Stimulated activated CD8-positive, alpha-beta memory T cell treated with anti-CD3 and anti-CD28 coated beads, Interleukin-4, amount 100 ng/mL, for 4 hours (primary cell): ENCODE measurements at places on chromosomes 3 and 15.

DNA sequence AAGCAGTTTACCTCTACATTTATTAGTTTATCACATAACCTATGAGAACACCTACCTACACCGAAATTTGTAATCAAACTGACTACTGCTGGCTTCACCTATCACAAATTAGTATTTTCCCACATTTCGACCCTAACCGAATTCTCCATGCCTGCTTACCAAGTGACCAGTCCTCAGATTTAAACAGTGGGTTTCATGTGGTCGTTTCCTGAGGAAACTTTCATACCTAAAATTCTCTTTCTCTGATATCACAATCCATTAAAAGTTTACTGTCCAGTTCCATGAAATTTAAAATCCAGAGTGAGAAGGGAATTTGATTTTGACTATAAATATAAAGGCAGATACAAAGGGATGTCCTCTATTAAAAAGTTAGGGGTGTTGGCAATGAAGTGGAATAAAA lies 1.9 kb downstream of the PLOD2 start:
- DNase-seq, result no peak

GRCh38 chr3:53624061-53624857 lies 129.8 kb downstream of the CACNA1D start:
- no peak for DNase-seq

DNA sequence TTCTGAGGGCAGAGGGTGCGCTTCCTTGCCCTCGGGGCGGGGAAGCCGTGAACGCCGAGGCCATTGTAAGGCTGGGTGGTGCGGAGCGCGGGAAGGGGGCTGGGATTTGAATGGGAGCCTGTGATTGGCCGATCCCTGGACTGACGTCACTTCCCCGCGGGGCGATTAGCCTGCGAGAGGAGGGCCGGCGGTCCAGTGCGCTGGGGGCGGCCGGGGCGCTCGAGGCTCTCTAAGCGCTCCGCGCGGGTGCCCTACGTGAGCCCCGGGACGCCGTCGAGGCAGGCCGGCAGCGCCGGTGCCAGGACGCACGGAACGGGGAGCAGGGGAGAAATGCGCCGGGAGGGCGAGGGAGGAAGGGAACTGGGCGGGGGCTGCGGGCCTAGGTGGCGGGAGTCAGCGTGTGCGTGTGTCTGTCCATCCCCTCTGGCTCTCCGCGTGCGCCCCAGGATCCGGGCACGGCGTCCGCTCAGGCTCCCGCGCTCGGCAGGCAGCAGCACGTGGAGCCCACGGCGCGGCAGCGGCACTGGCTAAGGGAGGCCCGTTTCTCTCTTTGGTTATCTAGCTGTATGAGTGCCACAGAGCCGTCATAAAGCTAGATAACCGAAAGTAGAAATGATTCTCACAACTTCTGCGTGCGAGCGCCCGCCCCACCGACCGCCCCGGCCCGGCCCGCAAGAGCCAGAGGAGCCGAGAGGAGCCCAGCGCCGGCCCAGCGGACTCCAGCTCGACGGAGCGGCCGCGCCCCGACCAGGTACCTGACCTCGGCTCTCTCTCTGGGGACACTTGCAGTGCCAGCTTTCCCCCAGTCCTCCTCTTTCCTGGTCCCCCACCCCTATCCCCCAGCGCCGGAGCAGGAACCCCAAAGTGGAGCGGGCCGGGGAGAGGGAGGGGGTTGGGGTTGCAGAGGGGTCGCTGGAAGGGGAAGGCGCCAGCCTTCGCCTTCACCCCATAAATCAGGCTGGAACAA lies 33.1 kb upstream of the POLG start:
- DNase-seq, result no peak

- no peak for DNase-seq
These were observed 580.5 kb downstream of the OTOL1 start for GRCh38 chr3:162077108-162077507.

DNA sequence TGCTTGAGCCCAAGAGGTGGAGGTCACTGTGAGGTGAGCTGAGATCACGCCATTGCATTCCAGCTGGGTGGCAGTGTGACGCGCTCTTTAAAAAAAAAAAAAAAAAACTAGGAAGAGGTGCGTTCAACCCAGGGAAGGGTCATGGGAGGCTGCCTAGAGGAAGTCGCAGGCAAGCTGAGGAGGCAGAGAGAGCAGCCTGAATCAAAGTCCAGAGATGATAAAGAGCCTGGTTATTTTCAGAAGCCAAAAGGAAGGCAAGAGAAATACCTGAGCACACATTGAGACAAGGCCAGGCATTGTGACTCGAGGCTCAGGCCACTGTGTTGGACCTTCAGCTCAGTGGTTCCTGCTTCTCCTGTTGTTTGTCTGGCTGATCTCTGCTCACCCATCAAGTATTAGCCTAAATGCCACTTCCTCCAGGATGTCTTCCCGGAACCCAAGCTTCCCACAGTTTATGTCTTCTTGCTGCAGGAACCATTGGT lies 16.1 kb upstream of the GCNT3 start:
- no peak for DNase-seq

DNA sequence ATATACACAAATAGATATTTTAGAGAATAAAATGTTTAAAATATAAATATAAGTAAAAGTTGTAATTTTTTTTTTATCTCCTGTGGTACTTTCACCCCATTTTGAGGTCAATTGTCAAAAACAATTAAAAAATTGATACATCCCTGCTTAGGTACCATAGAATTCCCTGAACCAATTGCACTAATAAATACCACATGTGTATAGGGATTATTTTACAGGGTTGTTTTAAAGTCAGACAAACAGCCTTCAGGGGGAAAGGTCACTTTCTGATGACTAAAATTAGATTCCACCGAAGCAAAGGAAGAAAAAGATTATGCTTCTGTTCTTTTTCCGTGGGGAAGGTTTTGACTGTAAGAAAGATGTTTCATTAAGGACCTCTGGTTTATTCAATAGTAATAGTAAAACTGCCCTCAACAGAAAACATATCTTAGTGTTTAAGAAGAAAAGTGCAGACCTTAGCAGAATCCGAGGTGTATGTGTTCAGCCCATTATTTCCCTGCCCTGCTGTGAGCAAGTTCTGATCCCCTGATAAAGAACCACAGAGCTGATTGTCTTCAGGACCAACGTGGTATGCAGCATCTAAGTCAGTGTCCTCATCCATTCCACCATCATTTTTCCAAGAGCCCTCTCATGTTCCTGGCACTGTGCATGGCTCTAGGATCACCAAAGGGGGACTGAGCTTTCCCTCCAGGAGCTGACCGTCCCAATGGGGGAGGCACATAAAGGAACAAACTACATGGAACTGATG lies 132.9 kb upstream of the IL12A start:
- no peak for DNase-seq

- DNase-seq, result no peak
These were observed 61.4 kb downstream of the GOLIM4 start for GRCh38 chr3:168034152-168034928.

DNA sequence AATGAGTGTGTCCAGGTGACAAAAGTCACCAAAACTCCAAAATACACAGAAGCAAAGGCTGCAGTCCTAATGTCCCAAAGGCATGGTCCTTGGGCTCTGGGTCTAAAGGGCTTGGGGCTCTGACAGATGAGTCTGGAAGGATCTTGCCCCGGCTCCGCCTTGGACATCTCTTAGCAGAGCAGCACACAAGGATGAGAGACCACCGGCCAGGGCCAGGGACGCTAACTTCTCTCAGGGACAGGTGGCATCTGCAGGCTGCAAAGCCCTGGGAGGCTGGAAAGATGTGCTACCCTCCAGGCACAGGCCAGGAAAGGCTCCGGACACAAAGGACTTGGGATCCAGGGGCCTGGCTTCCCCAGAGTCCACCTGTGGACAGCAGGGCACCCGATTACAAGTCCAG lies 14.1 kb upstream of the SHISA5 start:
- DNase-seq, result no peak

DNA sequence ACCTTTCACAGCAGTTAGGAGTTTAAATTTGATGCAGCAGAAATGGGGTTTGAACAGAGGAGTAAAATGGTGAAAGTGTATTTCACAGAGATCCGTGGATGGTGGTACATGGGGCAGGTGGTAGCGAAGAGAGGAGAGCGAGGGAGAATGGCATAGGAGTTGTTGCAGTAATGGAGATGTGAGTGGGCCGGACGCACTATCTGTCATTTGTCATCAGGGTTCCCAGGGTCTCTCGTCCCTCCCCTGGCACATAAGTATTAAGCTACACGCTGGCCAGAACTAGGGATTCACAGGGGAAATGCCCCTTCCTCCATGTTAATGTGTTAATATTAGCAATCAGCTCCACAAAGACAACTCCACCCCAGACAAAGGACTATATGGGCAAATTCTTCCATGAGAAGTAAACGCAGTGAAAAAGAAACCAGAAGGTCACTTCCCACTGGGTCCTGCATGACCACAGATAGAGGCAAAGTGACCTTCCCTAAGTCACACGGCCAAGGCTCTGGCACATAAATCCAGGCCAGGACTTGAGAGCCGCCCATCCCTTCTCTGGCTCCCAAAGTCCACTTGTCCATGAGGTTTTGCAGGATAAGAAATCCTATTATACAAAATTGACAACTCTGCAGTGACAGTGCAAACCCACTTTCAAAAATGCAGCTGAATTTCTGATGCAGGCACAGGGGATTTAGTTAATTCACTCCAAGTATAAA lies 42.5 kb downstream of the ANXA2 start:
- no peak for DNase-seq

- DNase-seq, result no peak
These were observed 5.5 kb downstream of the KLF13 start for GRCh38 chr15:31332020-31332680.

- DNase-seq, result no peak
These were observed 39.4 kb downstream of the DNAJB8 start for GRCh38 chr3:128427175-128427857.

- no peak for DNase-seq
These were observed 229.0 kb downstream of the THSD4 start for GRCh38 chr15:71344316-71344715.

GRCh38 chr3:187725653-187726370 lies 19.5 kb downstream of the BCL6 start:
- no peak for DNase-seq

GRCh38 chr15:83510001-83510400 lies 62.9 kb downstream of the SH3GL3 start:
- DNase-seq, result no peak

DNA sequence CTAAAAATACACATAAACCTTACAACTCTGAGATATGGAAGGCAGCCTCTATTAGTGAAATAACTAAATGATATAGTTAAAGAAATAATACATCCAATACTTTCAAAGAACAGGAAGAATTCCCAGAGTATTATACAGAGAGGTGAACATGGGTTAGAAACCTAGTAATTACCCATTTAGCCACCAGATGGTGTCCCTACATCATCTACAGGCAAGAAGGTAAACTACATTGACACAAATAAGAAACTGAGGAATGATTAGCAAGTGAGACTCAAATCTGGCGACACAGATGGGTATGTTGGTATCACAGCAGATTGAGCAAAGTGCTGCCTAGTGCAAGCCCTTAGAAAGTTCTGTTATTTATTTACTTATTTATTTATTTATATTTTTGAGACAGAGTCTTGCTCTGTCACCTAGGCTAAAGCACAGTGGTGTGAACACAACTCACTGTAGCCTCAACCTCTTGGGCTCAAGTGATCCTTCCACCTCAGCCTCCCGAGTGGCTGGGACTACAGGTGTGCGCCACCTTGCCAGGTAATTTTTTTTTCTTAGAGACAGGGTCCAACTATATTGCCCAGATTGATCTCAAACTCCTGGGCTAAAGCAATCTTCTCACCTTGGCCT lies 28.2 kb downstream of the NEK4 start:
- no peak for DNase-seq

DNA sequence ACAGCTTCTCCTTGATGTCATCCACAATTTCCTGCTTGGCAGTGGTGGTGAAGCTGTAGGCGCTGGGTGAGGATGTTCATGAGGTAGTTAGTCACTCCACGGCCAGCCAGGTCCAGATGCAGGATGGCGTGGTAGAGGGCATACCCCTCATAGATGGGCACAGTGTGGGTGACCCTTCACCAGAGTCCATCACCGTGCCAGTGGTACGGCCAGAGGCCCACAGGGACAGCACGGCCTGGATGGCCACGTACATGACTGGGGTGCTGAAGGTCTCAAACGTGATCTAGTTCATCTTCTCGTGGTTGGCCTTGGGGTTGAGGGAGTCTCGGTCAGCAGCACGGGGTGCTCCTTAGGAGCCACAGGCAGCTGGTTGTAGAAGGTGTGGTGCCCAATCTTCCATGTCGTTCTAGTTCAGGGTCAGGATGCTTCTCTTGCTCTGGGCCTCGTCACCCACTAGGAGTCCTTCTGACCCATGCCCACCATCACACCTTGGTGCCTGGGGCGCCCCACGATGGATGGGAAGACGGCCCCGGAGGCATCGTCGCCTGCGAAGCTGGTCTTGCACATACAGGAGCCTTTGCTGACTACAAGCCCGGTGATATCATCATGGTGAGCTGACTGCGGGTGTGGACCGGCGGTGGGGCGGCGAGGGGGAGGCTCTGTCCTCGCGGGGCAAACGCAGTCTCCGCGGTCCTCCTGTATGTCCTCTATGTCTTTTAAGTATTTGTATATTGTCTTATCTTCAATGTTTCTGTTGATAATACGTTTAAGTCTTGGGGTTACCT lies 1119.0 kb downstream of the NAALADL2 start:
- DNase-seq, result no peak
